ENCODE measurements at places on chromosomes 6 and 20.

- no peak for DNase-seq
Observed at GRCh38 chr20:33130568-33131061, 37.3 kb upstream of the BPIFA2 start.

DNA sequence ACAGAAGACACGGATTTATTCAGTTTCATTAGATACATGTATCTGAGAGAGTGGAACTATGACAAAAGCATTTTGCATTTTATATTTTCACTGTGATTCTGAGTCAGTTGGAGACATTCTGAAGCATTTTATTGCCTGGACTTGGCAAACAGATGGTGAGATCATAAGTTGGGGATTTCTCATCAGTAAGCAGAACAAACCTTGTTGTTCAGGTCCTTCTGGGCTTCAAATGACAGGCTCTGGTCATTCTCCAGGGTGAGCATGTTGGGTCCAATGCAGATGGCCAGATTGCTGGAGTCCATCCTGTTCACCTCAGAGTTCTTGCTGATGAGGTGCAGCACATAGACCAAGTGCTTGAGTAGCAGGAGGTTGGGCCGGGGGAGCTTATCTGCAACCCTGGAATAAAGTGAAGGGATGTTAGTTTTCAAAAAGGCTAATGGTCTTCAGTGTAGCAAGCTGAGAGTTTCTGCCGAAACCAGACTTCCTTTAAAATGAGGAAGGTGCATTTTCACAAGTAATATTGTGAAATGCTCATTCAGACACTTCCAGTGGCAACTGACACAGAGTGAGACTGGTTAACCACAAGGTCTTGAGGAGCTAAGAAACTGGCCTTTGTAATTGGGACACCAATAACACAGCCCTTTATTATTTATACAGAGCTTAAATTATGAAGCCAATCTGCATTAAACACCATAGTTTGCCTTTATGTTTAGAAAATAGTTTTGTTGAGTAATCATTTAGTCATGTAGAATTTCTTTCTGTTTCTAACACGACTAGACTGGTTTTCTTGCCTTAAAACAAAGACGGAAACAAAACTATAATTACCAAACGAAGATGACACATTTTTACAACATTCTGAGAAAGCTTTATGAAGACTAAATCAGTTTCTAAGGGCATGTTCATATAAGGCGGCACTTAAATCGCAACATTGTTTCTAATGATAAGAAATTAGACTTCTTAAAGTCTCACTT is 5.6 kb downstream of the TAGAP start:
- DNase-seq = no peak

- DNase-seq = no peak
Observed at GRCh38 chr20:22455259-22455658, 129.1 kb downstream of the FOXA2 start.

GRCh38 chr20:5654557-5654956 is 95.6 kb upstream of the SHLD1 start:
- DNase-seq = no peak

DNA sequence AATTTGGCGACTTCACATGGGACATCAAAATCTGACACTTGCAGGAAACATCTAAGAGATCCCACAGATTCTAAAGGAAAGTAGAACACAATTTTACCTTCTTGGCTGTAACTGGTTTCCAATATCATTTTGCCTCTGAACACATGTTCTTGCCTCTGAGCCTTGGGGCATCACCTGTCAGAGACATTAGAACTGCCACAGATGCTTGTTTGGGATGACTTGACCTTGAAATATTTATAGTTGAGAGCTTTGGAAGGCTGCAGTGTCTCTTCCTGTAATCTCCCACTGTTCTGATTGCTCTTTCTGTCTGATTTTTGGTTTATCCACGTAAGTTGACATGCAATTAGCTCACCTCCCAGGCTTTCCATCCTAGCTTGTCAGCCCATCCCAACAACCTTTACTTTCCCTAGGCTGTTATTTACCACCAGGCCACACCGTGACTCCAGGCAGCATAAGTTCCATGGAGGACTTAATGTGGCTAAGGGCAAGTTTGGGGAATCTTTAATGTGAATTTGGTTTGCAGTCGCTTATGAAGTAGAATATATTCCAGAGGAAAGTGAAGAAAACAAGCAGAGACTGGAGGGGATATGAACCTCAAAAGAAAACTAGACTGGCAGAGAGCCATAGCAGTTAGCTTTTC is 256.5 kb upstream of the RIN2 start:
- no peak for DNase-seq

DNA sequence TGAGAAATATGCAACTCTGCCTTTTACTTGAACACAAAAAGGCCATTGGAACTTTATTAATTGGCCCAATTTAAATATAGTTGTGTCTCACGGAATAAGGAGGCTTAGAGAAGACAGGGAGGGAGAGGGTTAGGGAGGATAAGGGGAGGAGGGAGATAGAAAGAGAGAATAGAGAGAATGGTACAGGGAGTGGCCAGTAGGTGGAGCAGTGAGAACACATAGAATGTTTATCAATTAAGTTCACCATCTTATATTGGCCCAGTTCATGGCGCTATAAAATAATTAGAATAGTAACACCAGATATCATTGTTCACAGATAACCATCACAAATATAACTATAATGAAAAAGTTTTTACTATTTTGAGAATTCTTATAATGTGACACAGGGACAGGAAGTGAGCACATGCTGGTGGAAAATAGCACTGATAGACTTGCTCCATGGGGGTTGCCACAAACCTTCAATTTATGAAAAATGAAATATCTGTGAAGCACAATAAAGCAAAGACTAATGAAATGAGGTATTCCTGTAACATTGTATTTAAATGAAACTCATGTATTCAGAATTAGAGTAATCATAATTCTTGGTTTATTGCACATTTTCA is 374.1 kb upstream of the MANEA start:
- DNase-seq = no peak

DNA sequence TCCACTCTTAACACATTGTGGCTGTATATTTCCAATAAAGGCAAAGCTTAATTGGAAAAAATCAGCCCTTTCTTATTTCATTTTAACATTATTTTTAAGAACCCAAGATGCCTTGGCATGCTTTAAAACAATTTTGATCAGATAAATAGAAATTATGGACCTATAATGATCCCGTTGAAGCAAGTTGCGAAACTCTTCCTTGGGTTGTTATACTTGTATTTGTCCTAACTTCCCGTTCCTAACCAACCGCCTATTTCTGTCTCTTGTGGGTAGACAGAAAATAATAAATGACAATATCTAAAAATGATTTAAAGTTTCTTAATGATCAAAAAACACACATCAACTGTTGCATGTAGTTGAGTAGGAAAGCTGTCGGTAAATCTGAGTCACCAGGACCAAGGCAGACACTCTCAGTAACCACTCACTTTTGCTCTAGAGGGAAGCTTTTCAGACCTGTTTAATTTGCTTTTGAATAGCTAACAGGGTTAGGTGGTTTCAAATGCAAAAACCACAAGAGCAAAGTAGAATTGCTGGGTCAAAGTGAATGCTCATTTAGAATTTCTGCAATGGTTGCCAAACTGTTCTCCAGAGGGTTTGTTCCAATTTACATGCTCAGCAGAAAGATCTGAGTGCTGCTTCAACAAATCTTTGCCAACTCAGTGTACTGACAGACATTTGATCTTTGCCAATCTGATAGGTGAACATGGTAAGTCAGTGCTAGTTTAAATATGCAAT is 34.2 kb upstream of the KCNK5 start:
- DNase-seq = no peak

- DNase-seq = no peak
Observed at GRCh38 chr6:134848076-134848475, 101.8 kb downstream of the ALDH8A1 start.

DNA sequence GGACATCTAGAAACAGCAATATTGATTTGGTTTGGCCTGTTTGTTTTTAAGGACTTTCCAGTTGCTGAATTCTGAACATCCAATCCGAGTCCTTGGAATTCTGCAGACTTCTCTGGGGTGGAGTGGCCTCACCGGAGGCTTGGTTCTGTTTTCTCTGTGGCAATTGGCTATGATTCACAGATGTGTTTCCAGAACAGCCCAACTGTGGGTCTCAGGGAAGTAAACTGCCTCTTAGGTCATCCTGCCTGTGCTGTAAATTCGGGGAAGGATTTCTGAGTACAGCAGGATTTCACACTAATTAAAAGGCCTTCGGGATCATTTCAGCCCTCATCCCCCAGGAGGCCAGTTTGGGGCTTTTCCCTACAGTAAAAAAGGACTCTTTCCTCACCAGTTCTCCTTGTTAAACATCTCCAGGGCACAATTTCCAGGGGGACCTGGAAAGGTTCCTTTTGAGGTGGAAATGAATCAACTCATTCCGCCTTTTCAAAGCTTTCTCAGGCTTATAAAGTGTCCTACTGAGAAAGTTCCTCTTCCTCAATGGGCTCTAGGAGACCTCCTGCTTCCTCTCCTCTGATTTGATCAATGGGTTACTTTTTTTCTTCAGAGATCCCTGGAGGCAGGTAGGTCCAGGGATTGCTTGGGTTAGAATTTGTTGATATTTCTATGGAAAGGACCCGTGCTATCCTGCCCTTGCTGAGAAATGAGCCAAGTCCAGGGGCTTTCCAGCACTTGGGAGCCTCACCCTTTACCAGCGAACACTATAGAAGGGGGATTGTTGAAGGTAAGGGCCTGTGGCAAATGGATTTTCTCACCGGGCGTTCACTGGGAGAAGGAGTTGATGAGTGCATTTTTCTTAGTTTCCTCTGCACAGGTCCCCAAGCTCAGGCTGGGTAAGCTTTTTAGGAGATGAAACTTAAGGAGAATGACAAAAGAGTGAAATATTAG is 114.6 kb downstream of the CLIC5 start:
- no peak for DNase-seq

GRCh38 chr20:37627060-37627766 is 66.6 kb upstream of the CTNNBL1 start:
- no peak for DNase-seq

DNA sequence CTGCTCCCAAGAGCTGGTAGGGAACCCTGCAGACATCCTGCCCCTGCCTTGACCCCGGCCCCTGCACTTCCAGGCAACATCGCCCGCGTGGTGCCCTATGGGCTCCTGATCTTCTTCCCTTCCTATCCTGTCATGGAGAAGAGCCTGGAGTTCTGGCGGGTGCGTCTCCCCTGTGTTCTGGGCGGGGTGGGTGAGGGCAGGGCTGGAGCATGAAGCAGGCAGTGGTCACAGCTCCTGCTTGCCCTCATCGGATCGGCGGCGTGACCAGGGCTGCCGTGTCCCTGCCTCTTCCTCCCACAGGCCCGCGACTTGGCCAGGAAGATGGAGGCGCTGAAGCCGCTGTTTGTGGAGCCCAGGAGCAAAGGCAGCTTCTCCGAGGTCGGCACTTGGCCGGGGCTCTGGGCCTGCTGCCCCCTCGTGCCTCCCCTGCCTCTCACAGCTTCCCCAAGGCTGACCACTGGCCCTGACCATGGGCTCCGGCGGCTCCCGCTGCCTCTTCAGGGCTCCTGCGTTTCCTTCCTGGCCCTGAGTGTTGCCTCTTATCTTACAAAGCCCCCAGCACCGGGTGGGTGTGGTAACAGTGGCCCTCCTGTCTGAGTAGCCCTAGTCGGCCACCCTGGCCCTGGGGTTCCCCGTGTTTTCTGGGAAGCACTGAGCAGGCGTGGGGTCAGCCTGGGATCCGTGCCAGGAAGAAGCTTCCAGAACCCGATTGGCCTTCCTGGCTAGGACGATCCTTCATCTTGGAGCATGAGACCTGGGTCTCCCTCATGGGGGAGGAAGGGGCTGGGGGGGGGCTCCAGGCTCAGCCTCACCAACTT is 8.0 kb upstream of the TNFRSF6B start:
- DNase-seq = no peak

GRCh38 chr6:3119040-3119723 is 671 bp downstream of the BPHL start:
- DNase-seq = no peak

- DNase-seq = no peak
Observed at GRCh38 chr6:15038013-15038791, 207.7 kb upstream of the JARID2 start.

DNA sequence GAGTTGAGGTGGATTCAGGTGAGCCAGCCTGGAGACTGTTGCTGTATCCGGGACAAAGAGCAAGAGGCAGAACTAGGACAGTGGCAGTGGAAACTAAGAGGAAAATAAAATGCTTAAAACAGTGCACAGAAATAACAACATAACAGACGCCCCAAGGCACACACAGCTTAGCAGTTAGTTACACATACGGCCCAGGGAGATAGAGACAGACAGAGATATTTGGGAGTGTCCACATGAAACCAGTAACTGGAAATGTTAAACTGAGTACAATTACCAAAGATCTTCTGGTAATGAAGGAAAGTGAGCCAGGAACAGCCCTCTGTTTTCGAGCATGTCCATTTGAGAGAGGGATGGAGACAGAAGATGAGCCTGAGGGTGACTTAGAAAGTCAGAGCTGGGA is 237.5 kb upstream of the QKI start:
- DNase-seq = no peak

DNA sequence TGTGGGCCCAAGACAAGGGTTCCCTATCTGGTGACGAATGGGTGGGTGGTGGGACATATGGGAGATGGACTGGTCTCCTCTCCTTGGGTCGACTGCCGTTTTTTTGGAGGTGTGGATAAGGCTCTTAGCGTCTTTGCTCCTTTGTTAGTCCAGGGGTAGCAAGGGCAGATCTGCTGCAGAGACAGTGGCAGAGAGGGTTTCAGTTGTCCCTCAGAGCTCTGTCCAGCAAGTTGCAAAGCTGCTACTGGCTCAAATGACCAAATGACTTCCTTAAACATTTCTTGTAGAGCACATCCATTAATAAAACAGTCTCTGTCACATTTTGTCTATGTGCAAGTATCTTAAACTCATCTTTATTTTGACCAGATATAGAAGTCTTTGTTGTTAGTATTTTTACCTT is 508.0 kb upstream of the ADGRB3 start:
- DNase-seq = no peak

DNA sequence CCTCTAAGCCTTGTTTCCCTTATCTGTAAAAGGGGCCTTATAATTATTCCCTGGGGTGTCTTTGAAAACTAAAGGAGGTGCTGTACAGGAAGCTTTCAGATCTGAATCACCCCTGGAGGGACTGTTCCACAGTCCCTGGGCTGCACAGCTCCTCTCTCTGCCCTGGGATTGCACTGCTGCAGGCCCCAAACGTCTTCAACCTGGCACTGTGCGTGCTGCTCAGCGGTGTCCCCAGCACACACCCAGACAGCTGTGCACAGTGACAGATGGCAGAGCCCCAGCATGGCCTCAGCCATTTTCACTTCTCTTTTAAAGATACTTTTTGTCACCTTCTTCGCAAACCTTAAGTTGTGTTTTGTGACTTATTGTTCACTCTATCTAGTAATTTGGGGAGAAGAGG is 50.7 kb upstream of the INSM1 start:
- DNase-seq = no peak

DNA sequence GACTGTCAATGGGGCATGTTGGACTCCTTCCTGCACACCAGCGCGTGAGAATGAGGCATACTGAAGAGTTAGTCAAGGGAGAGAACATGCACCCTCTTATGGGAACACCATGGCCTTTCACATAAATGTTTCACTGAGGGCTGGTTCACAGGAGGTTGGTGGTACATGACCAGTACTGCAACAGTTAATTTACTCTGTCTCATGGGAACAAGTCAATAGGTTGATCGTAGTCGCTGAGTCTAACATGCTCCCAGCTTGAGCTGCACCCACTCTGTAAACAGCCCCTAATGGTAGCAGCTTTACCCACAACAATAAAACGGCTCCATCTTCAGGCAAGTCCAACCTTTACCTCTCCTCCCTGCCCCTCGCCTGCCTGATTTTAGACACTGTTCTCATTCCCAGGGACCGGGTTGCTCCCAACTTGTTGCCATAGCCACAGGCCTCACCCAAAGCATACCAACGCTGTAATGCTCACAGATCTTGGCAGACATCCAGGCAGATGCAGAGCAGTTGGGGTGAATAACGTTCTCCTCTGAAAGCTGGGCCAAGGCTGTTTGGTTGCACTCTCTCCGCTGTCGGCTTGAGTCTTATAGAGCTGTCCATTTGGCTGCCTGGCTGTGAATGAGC is 111.3 kb downstream of the LY86 start:
- DNase-seq = no peak

GRCh38 chr6:125198398-125198937 is 44.9 kb downstream of the TPD52L1 start:
- no peak for DNase-seq

Measured in D721Med (cell line).